A549 treated with CORT108297 at 1 μM for 4 hours (cell line): ENCODE measurements at places on chromosomes 7 and 10. TPM values are rescaled to one million over a fixed set of nuclear protein-coding genes. Genes with fewer than 3 reads are reported as not detected.

Gene ACBD7
- total RNA-seq, result 0.72 to 1.1 TPM (median 0.80 TPM) in 5 replicates

Gene TMEM213
- not detected in 5 replicates for total RNA-seq

Gene ALOX5
- total RNA-seq, result 0.16 to 0.67 TPM (median 0.32 TPM) in 5 replicates

Gene GPC2
- total RNA-seq, result 0.82 to 1.5 TPM (median 1.1 TPM) in 5 replicates

Gene SMO
- 12.9 to 18.7 TPM (median 16.7 TPM) in 5 replicates for total RNA-seq

Gene CUZD1
- total RNA-seq, result 1.2 to 1.7 TPM (median 1.5 TPM) in 5 replicates

Gene POM121L12
- not detected in 5 replicates for total RNA-seq

Gene PRKCQ
- total RNA-seq, result 4.0 to 4.8 TPM (median 4.2 TPM) in 5 replicates

Gene GOLGA7B
- 3.5 to 5.4 TPM (median 4.6 TPM) in 5 replicates for total RNA-seq

Gene LIPN
- total RNA-seq, result not detected in 5 replicates

Gene VSTM4
- total RNA-seq, result 0.30 to 0.60 TPM (median 0.42 TPM) in 5 replicates

Gene ASL
- 20.8 to 26.1 TPM (median 24.0 TPM) in 5 replicates for total RNA-seq

Gene SPDYE1
- not detected in 5 replicates for total RNA-seq

Gene OR2A5
- total RNA-seq, result not detected in 5 replicates
